ENCODE measurements at places on chromosomes 16 and 17. TPM values are rescaled to one million over a fixed set of nuclear protein-coding genes. Genes with fewer than 3 reads are reported as not detected.
A peak's percentile ranks its signal among the peaks of the same experiment; 100 is the strongest.

DNA sequence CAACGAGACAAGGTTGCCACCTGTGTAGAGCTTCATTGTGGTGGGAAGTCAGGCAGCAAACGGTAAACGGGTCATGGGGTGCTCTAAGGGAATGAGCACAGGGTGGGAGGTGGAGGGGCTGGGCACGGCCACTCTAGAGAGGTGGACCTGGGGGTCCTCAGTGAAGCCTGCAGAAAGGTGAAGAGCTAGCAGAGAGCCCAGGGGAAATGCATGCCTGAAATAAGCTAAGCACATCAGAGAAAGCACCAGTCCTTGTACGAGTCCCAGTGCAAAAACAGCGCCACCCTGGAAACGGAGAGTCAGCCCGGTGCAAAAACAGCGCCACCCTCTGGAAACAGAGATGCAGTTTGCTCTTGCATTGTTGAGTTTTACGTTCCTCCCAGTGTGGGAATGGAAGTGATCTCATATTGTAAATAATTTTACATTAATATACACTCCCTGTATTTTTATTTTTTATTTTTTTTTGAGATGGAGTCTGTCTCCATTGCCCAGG is 65.0 kb downstream of the TBC1D16 start:
- peak; percentile 57 for DNase-seq

DNA sequence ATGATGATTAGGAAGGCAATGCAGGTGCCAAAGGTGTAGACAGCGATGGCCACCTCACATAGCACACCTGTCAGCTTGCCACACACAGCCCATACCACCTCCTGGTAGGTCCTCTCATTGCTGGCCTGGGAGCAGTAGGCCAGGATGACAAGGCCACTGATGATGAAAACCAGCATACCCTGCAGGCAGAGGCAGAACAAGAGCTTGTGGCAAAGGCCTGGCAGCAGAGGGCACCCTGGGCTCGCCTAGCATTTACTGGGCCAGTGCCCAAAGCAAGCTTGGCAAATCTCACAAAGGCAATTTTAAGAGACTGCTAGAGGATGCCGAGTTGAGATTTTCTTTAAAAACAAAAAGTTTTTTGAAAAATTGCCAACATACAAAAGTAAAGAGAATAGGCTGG is 5.9 kb downstream of the SLC38A7 start:
- no peak for DNase-seq

GRCh38 chr16:4034963-4035362 is 81.3 kb downstream of the ADCY9 start:
- DNase-seq, result no peak

DNA sequence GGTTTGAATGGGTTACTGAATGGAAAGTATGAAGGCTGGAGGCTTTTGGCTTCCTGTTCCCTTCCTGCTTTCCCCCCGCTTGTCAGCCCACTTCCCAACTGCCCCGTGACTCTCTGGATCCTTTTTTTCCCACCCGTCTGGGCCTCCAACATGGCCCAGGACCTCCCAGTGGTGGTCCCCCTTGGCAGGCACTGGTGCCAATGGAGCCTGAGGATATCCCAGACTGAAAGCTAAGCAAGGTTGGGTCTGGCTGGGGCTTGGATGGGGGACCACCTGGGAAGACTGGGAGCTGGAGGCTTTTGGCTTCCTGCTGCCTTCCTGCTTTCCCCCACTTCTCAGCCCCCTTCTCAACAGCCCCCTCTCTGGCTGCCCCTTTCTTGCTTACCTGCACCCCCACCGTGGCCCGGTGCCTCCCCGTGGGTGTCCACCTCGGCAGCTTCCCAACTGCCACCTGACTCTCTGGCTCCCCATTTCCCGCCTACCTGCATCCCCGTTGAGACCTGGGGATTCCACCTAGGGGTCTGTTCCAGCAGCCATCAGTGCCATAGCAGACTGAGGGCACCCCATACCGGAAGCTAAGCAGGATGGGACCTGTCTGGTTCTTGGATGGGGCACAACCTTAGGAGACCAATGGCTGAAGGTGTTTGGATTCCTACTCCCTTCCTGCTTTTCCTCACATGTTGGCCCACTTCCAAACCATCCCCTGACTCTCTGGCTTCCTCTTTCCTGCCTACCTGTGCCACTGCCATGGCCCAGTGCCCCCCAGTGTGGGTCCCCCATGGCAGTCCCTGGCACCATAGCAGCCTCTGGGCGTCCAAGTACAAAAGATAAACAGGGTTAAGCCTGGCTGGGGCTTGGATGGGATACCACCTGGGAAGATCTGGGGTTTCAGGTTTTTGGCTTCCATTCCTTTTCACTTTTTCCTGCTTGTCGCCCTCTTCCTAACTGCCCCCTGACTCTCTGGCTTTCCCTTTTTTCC is 2295.3 kb downstream of the TP53TG3F start:
- no peak for DNase-seq

- DNase-seq, result no peak
These were observed 83.8 kb downstream of the FOXL1 start for GRCh38 chr16:86662195-86662594.

DNA sequence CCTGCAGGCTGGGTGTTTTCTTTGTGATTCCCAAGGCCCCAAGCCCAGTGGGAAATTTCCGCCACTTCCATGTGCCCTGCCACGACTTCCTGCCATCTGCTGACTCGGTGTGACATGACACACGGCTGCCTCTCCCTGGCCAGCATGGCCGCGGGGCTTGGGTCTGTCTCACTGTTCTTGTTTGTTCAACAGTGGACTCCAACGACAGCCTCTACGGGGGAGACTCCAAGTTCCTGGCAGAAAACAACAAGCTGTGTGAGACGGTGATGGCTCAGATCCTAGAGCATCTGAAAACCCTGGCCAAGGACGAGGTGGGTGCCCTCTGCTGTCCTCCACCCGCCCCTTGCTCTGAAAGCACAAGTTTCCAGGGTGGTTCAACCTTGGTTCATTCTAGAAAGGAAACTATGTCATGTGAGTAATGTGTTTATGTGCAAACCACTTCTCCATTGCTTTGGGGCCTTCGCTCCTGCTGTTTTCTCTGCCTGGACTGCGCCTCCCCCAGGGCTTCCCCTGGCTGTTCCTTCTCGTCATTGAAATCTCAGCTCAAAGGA is 26.8 kb downstream of the KNOP1 start:
- DNase-seq, result no peak

DNA sequence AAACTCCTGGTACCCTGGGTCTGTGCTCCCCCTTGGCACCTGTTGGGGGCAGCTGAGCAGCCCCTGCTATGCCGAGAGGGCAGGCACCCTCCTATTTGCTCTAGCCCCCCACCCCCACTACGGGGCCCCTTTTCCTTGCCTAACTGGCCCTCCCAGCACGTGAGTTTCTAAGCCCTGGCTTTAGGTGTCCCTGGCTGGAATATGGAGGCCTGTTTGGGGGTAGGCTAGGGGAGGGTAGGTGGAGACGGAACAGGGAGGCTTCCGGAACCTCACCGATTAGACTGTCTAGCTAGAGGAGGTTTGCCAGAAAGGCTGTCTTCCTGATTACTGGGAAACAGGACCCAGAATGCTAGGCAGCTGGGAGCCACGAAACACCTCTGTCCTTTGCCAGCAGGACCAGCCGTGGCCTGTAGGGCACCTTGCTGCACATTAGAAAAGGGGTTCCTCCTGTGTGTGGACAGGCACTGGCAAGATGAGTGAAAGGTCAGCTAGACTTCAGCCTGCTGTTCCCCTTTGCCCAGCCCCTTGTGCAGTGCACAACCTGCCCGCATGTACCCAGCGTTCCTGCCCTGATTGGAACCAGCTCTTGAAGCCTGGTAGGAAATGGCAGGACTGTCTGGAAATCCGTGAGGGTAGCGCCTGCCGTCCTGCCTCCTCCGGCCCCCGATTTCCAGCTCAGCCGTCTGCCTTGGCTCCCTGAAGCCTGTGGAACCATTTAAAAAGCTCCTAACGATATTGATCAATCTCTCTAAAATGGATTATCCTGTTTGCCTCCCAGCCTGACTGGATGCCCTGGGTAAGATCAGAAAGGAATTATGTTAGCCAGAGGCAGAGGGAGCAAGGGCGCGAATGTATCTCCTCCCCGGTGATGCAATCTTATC is 83.4 kb upstream of the GSE1 start:
- no peak for DNase-seq

GRCh38 chr17:72456075-72456474 is 335.3 kb downstream of the SOX9 start:
- peak; percentile 72 for DNase-seq

DNA sequence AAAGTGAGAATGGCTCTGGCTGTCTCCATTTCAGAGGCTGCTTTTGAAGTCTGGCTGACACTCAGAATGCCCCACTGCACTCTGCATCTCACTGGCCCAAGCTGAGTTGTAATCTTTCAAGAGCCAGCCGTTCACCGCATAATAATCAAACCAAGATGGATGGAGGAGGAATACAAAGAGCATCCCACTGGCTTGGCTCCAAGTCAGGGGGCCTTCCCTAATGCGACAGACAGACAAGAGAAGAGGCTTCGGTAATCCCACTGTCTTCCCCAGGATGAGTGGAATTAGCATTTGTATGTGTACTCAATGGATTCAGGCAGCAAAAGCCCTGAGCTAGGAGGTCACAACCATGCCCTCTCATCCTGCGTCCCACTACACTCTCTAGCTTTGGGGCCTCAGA is 68.0 kb downstream of the CBLN1 start:
- no peak for DNase-seq

GRCh38 chr16:31141489-31142108 is 6.1 kb upstream of the PRSS8 start:
- DNase-seq, result no peak

- peak; percentile 87 for DNase-seq
These were observed 16.4 kb downstream of the CDK5RAP3 start for GRCh38 chr17:47987240-47987835.

GRCh38 chr17:72580321-72581127 is 459.7 kb downstream of the SOX9 start:
- DNase-seq, result peak; percentile 93

GRCh38 chr17:66682283-66682682 is 152.6 kb upstream of the CACNG5 start:
- DNase-seq, result peak; percentile 64

- DNase-seq, result peak; percentile 80
These were observed 565 bp downstream of the MAP3K3 start for GRCh38 chr17:63622574-63623390.

- DNase-seq, result no peak
These were observed 942.2 kb upstream of the CDH8 start for GRCh38 chr16:62978451-62978850.

GRCh38 chr17:77527836-77528505 is 387.2 kb downstream of the SEC14L1 start:
- DNase-seq, result peak; percentile 11

GRCh38 chr17:77872714-77873499 is 85.6 kb upstream of the TNRC6C start:
- DNase-seq, result peak; percentile 37

DNA sequence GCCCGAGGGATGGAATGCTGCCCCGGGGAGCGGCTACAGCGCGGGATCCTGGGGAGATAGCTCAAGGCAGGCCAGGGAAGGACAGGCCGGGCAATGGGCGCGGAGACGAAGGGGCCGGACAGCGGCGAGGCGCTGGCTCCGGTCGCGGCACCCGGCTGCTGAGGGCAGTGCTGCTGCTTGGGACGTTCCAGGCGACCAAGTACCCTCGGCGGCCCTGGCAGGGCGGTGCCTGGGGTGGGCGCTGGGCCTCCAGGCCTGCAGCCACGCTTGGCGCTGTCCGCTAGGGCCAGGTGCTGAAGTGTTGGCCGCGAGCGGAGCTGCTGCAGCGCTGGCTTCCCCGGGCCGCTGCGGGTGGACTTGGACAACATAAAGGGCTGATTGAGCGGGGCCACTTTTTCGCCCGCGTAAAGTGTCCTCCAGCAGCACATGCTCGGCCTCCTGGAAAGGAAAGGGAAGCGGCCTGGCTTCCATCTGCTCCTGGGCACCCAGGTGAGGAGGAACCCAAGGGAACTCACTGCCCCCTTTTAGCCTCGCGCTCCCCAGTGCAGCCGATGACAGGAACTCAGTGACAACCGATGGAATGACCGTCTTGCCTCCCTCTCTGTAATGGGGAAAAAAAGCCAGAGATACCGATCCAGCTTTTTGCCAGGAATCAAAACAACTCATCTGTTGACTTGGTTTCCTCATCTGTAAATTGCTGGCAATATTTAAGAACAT is 23.7 kb downstream of the CLEC3A start:
- DNase-seq, result peak; percentile 70

DNA sequence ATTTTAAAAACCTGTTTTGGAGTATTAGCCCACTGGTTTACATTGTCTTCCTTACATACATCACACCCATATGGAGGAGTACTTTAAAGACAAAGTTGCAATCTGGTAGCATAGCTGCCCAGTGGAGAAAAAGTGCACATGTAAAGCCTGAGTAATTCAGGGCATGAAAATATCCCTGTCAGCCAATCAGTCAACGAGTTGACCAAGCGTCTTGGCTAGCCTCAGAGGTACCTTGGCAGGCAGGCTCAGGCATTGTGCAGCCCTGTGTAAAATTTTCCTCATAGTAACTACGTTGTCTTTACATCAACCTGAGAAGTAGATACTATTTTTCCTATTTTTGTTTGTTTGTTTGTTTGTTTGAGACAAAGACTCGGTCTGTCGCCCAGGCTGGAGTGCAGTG is 339.0 kb downstream of the CDH13 start:
- DNase-seq, result no peak

DNA sequence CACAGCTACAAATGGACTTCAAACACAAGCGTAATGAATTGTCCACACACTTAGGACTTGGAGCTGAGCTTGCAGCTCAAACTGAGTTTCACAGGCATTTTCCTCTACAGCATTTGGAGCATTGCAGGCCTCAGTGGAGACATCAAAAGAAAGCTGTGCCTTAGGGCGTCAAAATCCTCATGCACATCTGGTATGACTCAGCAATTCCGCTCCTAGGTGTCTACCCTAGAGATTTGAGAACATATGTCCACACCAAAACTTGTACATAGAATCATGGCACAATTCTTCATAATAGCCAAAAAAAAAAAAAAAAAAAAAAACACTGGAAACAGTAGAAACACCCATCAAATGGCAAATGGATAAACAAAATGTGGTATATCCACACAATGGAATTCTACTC is 47.1 kb downstream of the GP2 start:
- DNase-seq, result no peak

- DNase-seq, result no peak
These were observed 62.4 kb downstream of the STX8 start for GRCh38 chr17:9513266-9513665.

DNA sequence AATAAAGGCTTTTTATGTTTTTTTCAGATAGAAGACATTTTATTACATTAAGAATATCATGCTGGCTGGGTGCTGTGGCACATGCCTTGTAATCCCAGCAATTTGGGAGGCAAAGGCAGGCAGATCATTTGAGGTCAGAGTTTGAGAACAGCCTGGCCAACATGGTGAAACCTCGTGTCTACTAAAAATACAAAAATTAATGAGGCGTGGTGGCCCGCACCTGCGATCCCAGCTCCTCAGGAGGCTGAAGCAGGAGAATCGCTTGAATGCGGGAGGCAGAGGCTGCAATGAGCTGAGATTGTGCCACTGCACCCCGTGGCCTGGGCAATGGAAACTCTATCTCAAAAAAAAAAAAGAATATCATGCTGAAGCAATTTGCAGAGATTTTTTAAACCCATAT is 29.1 kb upstream of the HAPSTR1 start:
- DNase-seq, result no peak

Gene RGS9
- 16.1 TPM for total RNA-seq

Gene CCL4L2
- total RNA-seq, result 0.73 TPM

Gene WBP2
- 42.2 TPM for total RNA-seq

Gene PRCD
- total RNA-seq, result 0.72 TPM

Gene INCA1
- total RNA-seq, result not detected

Gene SLC5A10
- not detected for total RNA-seq

Gene KCNG4
- total RNA-seq, result not detected

Gene KRT28
- not detected for total RNA-seq

Gene FOXK2
- 36.7 TPM for total RNA-seq

Gene GRN
- 392 TPM for total RNA-seq

Gene FDXR
- 0.58 TPM for total RNA-seq

Gene CDH11
- 105 TPM for total RNA-seq

Gene CLEC16A
- 23.5 TPM for total RNA-seq

Gene CFAP97D1
- total RNA-seq, result not detected

Measured in stomach (tissue), 19 donors.